ENCODE measurements at places on chromosomes 12 and 14. TPM values are rescaled to one million over a fixed set of nuclear protein-coding genes. Genes with fewer than 3 reads are reported as not detected.

The LMO3 gene
- 26.8 TPM for total RNA-seq

DNA sequence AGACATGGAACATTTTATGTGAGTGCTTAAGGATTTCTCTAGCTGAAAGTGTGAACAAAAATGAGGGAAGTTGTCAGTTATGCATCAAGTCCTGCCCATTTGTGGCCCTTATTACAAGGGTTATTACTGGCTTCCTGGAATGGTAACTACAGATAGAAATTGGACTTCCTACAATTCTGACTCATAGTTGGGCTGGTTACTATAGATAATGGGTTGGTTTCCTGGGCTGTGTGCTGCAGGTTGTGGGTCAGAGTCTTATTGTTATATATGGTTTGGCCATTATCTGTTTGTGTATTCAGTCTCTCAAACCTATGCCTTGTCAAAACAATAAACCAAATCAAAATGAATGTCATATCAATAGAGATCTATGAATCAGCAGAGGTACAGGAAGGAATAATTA, 313.7 kb downstream of the ADAMTS20 start:
- DNase-seq = no peak
- no peak overlapping the region for H3K4me3 ChIP-seq
- no peaks in the 10 kb centered on the region for H3K27me3 ChIP-seq
- no peaks in the 10 kb centered on the region for H3K36me3 ChIP-seq
- H3K27ac ChIP-seq = no peak overlapping the region

- peaks cover 2% of the 10 kb centered on the region for H3K36me3 ChIP-seq
- peaks cover 3% of the 10 kb centered on the region for H3K4me1 ChIP-seq
- no peak for DNase-seq
- no peaks in the 10 kb centered on the region for H3K27me3 ChIP-seq
These were observed 24.8 kb upstream of the AKAP5 start for GRCh38 chr14:64440494-64440893.

- H3K36me3 ChIP-seq = no peaks in the 10 kb centered on the region
- no peak overlapping the region for H3K4me3 ChIP-seq
- no peaks in the 10 kb centered on the region for H3K27me3 ChIP-seq
- no peaks in the 10 kb centered on the region for H3K4me1 ChIP-seq
- no peak overlapping the region for H3K27ac ChIP-seq
- DNase-seq = no peak
These were observed 404.2 kb downstream of the DAD1 start for GRCh38 chr14:22184830-22185168.

The COX8C gene
- not detected for total RNA-seq

DNA sequence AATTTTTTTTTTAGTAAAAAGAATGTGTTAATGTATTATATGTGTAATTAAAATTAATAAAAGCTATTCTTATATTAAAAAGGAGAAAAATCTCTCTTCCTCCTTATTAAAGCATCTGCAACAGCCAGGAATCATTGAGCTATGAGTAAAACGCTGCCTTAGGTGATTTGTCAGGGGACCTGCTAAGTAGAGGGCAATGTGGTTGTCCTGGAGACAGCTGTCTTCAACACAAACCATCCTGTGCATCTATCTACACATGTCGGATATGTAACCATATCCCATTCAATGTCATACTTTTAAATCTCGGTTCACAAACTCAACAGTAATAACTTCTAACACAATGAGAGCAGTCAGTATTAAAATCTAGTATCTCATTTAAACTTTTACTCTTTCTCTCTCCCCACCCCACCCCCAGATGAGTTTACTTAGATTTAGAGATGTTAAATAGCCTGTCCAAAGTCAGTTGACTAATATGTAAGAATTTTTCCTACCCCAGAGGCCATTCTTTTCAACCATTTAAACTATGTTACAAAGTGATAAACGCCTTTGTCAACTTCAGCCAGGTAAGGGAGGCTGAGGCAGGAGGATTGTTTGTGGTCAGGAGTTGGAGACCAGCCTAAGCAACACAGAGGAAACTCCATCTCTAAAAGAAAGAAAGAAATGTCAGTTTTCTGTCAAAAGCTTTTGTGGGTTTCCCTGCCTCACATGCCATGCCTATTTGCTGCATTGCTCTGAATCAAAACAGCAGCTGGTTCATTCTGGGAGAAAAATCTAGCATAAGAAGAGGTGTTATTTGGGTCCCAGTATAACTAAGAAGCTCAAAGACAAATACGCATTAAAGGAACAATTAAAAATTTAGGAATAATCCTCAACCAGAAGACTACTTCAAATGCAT, 413.7 kb upstream of the CCDC196 start:
- no peak overlapping the region for H3K27ac ChIP-seq
- H3K4me1 ChIP-seq = no peaks in the 10 kb centered on the region
- no peaks in the 10 kb centered on the region for H3K27me3 ChIP-seq
- H3K4me3 ChIP-seq = no peak overlapping the region

The GPR137C gene
- total RNA-seq = 0.62 TPM

GRCh38 chr14:65901595-65901994, 489.1 kb downstream of the FUT8 start:
- no peaks in the 10 kb centered on the region for H3K4me1 ChIP-seq
- H3K27me3 ChIP-seq = no peaks in the 10 kb centered on the region
- H3K36me3 ChIP-seq = no peaks in the 10 kb centered on the region
- DNase-seq = no peak
- no peak overlapping the region for H3K27ac ChIP-seq
- no peak overlapping the region for H3K4me3 ChIP-seq

The HOXC5 gene
- 3.8 TPM for total RNA-seq

DNA sequence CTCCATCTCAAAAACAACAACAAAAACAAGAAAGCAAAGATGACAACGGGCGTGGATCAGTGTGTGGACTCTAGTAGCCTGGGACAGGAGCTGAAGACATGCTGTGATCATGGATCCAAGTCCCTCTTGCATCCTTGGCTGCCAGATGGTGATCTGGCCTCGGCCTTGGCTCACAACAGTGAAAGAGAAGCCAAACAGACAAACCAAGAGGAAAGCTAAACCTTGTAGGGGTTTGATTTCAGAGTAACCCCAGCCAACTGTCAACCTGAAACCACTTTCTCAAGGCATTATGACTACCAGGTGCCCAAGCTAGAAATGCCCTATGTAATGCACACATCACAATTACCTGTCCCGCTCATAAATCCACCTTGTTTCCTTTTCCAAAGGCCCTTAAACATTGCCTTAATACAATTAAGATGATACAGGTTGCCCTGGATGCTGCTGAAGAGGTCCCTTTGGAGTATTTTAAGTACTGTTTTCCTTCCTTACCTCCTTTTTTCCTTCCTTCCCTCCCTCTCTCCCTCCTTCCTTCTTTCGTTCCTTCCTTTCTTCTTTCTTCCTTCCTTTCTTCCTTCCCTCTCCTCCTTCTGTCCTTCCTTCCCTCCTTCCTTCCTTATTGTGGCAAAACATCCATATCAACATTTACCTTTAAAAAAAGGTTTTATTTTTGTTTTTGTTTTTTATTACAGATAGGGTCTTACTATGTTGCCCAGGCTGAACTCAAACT, 41.4 kb upstream of the NINJ2 start:
- no peak overlapping the region for H3K27ac ChIP-seq
- H3K36me3 ChIP-seq = no peaks in the 10 kb centered on the region
- H3K4me3 ChIP-seq = no peak overlapping the region
- no peaks in the 10 kb centered on the region for H3K4me1 ChIP-seq
- no peak for DNase-seq
- H3K27me3 ChIP-seq = peaks cover 2% of the 10 kb centered on the region

DNA sequence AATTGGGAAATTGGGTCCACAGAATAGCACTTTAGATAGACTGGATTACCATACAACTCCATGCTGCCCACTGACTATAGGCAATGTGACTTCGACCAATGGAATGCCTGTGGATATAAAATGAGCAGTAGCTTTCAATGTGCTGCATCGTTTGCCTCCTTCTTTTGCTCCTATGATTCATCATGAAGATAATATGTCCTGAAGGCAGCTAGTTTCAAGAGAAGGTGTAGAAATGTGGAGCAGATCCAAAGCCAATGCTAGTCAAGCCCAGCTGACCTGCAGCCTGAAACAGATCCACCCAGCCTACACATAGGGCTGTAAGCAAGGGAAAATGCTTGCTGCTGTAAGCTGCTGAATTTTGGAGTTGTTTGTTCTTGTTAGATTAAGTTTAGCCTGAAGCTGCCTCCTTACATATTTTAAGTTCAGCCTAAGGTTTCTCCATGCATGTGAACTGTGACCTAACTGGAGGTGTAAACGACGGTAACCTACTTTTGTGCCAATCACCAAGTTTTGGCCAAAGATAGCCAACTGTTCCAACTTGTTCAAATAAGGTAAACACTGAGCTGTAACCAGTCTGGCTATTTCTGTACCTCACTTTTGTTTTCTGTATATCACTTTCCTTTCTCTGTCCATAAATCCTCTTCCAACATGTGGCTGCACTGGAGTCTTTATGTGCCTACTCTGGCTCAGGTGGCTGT, 169.1 kb upstream of the AVPR1A start:
- no peak for DNase-seq
- no peaks in the 10 kb centered on the region for H3K36me3 ChIP-seq
- H3K27me3 ChIP-seq = no peaks in the 10 kb centered on the region
- H3K4me1 ChIP-seq = no peaks in the 10 kb centered on the region
- H3K4me3 ChIP-seq = no peak overlapping the region

- no peak for DNase-seq
- H3K27ac ChIP-seq = no peak overlapping the region
- no peaks in the 10 kb centered on the region for H3K36me3 ChIP-seq
- H3K4me1 ChIP-seq = no peaks in the 10 kb centered on the region
These were observed 86.9 kb downstream of the FSCB start for GRCh38 chr14:44420226-44420625.

DNA sequence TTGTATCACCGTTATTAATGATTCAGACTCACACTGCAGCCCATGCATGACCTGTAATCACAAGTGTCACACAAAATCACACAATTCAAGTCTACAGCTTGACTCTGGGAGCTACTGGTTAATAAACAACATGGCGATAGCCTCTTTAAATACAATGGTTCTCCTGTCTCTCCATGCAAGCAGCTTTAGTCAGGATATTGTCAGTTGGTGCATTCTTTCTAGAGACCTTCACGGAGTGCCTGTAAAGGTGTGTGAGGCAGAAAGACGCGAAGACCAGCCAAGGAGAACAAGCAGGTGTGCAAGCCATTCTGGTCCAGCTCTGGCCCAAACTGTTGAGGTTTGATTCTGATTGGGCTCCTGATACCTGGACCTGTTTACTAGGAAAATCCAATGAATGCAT, 40.0 kb upstream of the FOXN3 start:
- no peak overlapping the region for H3K27ac ChIP-seq
- H3K27me3 ChIP-seq = no peaks in the 10 kb centered on the region
- DNase-seq = no peak
- H3K4me3 ChIP-seq = no peak overlapping the region

GRCh38 chr12:92502417-92503028, 200.3 kb upstream of the PLEKHG7 start:
- no peak overlapping the region for H3K4me3 ChIP-seq
- no peaks in the 10 kb centered on the region for H3K27me3 ChIP-seq
- DNase-seq = no peak
- no peaks in the 10 kb centered on the region for H3K36me3 ChIP-seq
- H3K4me1 ChIP-seq = peaks cover 2% of the 10 kb centered on the region
- H3K27ac ChIP-seq = no peak overlapping the region

GRCh38 chr14:97415907-97416306, 618.7 kb downstream of the VRK1 start:
- H3K4me3 ChIP-seq = no peak overlapping the region
- no peaks in the 10 kb centered on the region for H3K36me3 ChIP-seq
- DNase-seq = no peak
- H3K27ac ChIP-seq = no peak overlapping the region

The MYH6 gene
- not detected for total RNA-seq

- no peak overlapping the region for H3K4me3 ChIP-seq
- H3K27ac ChIP-seq = no peak overlapping the region
- no peaks in the 10 kb centered on the region for H3K4me1 ChIP-seq
- H3K36me3 ChIP-seq = no peaks in the 10 kb centered on the region
- DNase-seq = no peak
These were observed 17.6 kb upstream of the TBC1D30 start for GRCh38 chr12:64806593-64807460.

DNA sequence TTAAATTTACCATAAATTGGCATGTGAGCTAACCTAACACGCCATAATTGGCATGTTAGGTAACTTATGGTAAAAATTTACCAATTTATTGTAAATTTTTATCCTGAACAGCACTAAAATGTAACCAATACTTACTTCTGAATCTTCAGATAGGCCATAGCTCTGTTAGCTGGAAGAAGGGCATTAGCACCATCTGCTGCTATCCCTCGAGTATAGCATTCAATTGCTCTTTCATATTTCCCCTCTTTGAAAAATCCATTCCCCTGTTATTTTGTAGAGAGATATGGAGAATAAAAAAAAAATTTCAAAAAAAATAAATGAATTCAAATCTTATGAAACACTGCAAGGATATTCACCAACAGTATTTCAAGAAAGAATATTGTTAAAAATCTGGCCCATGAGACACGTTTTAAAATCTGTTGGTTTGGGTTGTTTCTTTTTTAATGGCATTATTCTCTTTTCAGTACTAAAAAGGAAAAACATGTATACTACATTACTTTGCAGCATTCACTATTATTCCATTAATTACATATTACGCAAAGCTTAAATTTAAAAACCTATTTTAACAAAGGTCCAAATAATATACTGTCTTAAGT, 19.1 kb downstream of the RPAP3 start:
- H3K4me1 ChIP-seq = no peaks in the 10 kb centered on the region
- no peak for DNase-seq
- no peak overlapping the region for H3K27ac ChIP-seq
- no peak overlapping the region for H3K4me3 ChIP-seq
- no peaks in the 10 kb centered on the region for H3K27me3 ChIP-seq

DNA sequence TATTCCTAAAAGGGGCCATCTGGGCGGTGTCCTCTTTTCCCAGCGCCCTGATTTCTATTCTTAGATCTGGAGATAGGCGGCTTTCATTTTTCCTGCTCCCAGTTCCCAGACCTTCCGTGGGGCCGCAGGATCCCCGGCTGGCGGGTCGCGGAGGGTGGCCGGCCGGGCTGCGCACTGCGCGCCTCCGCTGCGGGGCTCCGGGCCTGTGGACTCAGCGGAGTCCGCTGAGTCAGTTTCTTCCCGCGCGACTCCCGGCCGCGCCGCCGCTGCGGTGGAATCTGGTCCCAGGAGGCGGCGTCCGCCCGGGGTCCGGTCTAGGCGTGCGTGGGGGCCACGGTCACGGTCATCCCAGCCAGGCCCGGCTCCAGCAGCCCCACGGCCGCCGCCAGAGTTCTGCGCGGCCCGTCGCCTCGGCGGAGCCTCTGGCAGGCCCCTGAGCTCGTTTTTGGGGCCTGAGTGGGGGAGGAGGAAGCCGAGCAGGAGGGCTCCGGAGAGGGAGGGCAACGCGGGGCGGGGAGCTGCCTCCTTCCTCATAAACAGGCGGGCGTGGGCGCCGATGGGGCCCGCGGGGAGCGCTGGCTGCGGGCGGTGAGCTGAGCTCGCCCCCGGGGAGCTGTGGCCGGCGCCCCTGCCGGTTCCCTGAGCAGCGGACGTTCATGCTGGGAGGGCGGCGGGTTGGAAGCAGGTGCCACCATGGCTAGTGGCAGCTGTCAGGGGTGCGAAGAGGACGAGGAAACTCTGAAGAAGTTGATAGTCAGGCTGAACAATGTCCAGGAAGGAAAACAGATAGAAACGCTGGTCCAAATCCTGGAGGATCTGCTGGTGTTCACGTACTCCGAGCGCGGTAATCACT, at the start of gene LRRK2:
Gene LRRK2, plus strand, starts transcription at position 559 of the 853 bp plus-strand sequence. Its CDS starts 135 bp downstream, at position 694.
- no peaks in the 10 kb centered on the region for H3K27me3 ChIP-seq
- DNase-seq = peak; percentile 94
- no peaks in the 10 kb centered on the region for H3K4me1 ChIP-seq
- H3K27ac ChIP-seq = peak within 1 kb of the TSS; percentile 71
- H3K36me3 ChIP-seq = no peaks in the 10 kb centered on the region
- peak within 1 kb of the TSS; percentile 79 for H3K4me3 ChIP-seq

The KRT1 gene
- total RNA-seq = not detected

The ACOT4 gene
- total RNA-seq = 1.3 TPM

All from aorta (tissue), 5 donors.